Lower lobe of right lung (tissue), 2 donors: ENCODE measurements at places on chromosomes 16 and 17. TPM values are rescaled to one million over a fixed set of nuclear protein-coding genes. Genes with fewer than 3 reads are reported as not detected.

KRTAP9-2 gene
- not detected for total RNA-seq

- DNase-seq: no peak
- no peak overlapping the region for H3K27ac ChIP-seq
- H3K4me3 ChIP-seq: no peak overlapping the region
- H3K4me1 ChIP-seq: peaks cover 25% of the 10 kb centered on the region
- no peaks in the 10 kb centered on the region for H3K36me3 ChIP-seq
- H3K27me3 ChIP-seq: peaks cover 5% of the 10 kb centered on the region
Measured at GRCh38 chr16:85753976-85754375, 3.1 kb upstream of the C16orf74 start.

DNA sequence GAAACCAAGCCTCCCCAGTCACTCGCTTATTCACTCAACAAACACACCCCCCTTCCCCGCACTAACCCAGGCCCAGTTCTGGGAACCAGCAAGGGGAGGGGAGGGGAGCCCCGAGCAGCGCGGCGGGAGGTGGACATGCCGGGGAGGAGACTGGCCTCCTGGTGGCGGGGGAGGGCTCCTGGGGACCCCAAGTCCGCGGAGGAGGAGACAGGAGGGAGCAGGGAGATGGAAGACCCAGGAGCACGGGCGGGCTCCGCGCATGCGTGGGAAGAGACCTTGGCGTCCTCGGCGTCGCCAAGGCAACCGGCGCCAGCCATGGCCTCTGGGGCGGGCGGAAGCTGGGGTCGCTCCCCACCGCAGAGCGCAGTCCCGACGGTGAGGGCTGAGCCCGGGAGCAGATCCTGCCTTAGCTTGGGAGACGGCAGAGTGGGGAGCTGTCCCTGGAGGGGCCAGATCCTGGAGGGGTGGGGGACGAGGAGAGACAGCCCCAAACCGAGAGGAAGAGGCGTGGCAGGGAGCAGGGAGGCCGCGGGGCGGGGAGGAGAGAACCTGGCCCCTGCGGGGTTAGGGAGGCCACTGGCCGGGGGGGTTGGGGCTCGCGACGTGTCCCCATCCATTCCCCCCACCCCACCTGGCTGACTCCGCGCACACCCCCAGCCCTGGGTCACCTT is at the start of gene PRR29:
TSS of gene PRR29 (plus strand) at position 302 of the 671 bp plus-strand sequence. CDS start at position 316, 14 bp downstream.
- H3K27ac ChIP-seq: peak within 1 kb of the TSS; percentile 49
- H3K36me3 ChIP-seq: peaks cover 5% of the 10 kb centered on the region
- H3K27me3 ChIP-seq: peaks cover 15% of the 10 kb centered on the region
- peak; percentile 84 for DNase-seq

GRCh38 chr16:72952811-72953271 is 95.1 kb downstream of the ZFHX3 start:
- peaks cover 29% of the 10 kb centered on the region for H3K36me3 ChIP-seq
- no peaks in the 10 kb centered on the region for H3K4me1 ChIP-seq
- no peaks in the 10 kb centered on the region for H3K27me3 ChIP-seq
- H3K4me3 ChIP-seq: no peak overlapping the region
- no peak for DNase-seq

GRCh38 chr16:57611706-57612105 is 16.7 kb upstream of the ADGRG1 start:
- H3K4me1 ChIP-seq: peaks cover 14% of the 10 kb centered on the region
- DNase-seq: no peak
- no peak overlapping the region for H3K4me3 ChIP-seq
- no peaks in the 10 kb centered on the region for H3K36me3 ChIP-seq

LGALS9B gene
- not detected for total RNA-seq

GRCh38 chr16:4351880-4352279 is 759 bp upstream of the PAM16 start:
- no peaks in the 10 kb centered on the region for H3K27me3 ChIP-seq
- no peak overlapping the region for H3K27ac ChIP-seq
- H3K4me1 ChIP-seq: peaks cover 41% of the 10 kb centered on the region
- no peak for DNase-seq
- peaks cover 14% of the 10 kb centered on the region for H3K36me3 ChIP-seq
